ENCODE measurements at places on chromosomes 5 and 9.

GRCh38 chr9:76161106-76161505, 233.1 kb downstream of the RFK start:
- DNase-seq: no peak

DNA sequence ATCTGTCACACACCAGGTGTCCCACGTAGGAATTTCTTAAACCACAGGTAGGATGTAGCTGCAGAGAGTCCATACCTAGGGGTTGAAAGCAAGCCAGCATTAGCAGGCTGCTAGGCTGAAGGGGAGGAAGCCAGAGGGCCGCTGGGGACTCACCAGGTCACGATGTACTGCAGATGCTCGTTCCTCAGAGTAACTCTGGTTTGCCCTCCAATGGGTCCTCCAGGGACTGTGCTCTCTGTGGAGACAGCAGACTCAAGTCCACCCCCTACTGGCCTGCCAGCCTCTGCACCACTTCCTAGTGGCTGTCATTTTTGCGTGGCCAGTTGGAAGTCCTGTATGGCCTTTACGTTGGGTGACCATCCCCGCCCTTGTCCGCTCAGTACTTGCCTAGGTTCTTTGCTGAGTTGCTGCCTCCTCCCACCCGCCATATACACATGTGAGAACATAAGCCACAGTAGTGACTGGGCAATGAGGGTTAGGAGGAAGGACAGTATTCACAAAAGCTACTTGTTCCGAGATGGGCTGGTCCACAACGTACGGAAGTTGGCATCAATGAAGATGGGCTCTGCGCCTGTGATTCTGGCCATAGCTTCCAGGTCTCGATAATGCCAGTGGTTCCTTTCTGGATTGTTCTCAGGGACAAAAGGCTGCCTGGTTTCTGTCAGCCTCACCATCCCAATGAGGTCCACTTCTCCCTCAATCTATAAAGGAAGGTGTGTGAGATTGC, 4.1 kb downstream of the RPL7A start:
- DNase-seq: no peak

- no peak for DNase-seq
These were observed 15.8 kb downstream of the EXOC3 start for GRCh38 chr5:458547-459353.

- no peak for DNase-seq
These were observed 116.1 kb downstream of the TMEM174 start for GRCh38 chr5:73288803-73289720.

DNA sequence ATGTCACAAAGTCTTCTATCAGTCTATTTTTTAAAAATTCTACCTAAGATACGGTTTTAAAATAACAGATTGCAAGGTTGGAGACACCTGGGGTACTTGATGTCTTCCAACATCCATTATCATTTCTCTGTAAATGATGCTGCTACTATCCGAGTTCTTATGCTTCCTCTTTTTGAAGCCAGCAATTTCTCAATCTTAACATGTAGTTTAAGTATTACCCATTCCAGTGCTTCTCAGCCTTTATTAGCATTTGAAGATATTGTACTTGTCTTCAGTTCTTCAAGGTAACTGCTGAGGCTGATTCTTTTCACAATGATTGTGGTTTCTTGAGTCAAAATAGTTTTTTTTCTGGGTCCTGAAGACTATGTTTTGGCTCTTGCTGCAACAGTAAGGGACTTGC, 96.4 kb upstream of the SELENOP start:
- no peak for DNase-seq

GRCh38 chr5:146103594-146103993, 1.8 kb downstream of the PLAC8L1 start:
- DNase-seq: no peak
